ENCODE measurements at places on chromosomes 2 and 18. TPM values are rescaled to one million over a fixed set of nuclear protein-coding genes. Genes with fewer than 3 reads are reported as not detected.

The COQ10B gene
- total RNA-seq: 57.6 TPM

The UGT1A6 gene
- 0.05 TPM for total RNA-seq

The SULT1C4 gene
- total RNA-seq: not detected

The LAMA3 gene
- 2.7 TPM for total RNA-seq

The HJURP gene
- 83.2 TPM for total RNA-seq

The PIEZO2 gene
- 1.8 TPM for total RNA-seq

The TCF4 gene
- total RNA-seq: 55.0 TPM

The BMP10 gene
- total RNA-seq: 0.46 TPM

The HAUS1 gene
- 50.3 TPM for total RNA-seq

The TRIM43 gene
- not detected for total RNA-seq

The FAM110C gene
- not detected for total RNA-seq

The ZNF521 gene
- total RNA-seq: not detected

The METTL4 gene
- total RNA-seq: 13.9 TPM

The RPL37A gene
- 1,454 TPM for total RNA-seq

The INHBB gene
- 0.16 TPM for total RNA-seq

The OSBPL6 gene
- total RNA-seq: 3.1 TPM

The C2orf72 gene
- total RNA-seq: 2.6 TPM

The IL1A gene
- 0.05 TPM for total RNA-seq
